ENCODE measurements at places on chromosomes 5 and 9.

DNA sequence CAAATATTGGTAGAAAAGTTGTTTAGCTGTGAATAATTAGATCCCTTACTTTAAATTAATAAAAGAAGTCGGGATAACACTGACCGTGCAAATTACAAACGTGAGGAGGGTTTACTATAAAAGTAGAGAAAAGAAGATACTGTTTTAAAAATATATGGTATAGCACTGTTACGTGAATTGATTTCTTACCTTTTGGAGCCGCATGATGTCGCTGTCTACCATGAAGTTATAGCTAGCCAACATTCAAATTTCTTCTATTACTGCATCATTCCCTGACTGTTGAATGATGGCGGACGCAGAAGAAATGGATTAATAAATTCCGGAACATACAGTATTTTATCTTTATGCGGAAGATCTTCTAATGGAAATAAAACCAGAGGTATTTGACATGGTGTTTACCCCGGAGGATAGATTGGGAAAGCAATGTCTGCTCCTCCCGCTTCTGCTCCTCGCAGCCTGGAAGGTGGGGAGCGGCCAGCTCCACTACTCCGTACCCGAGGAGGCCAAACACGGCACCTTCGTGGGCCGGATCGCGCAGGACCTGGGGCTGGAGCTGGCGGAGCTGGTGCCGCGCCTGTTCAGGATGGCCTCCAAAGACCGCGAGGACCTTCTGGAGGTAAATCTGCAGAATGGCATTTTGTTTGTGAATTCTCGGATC lies at the start of gene PCDHA6:
Gene PCDHA6 (plus strand): TSS at position 257 of the 658 bp plus-strand sequence. CDS start 132 bp downstream, at position 389.
- DNase-seq, result no peak

- no peak for DNase-seq
Observed at GRCh38 chr5:56303511-56303910, 70.4 kb upstream of the ANKRD55 start.

DNA sequence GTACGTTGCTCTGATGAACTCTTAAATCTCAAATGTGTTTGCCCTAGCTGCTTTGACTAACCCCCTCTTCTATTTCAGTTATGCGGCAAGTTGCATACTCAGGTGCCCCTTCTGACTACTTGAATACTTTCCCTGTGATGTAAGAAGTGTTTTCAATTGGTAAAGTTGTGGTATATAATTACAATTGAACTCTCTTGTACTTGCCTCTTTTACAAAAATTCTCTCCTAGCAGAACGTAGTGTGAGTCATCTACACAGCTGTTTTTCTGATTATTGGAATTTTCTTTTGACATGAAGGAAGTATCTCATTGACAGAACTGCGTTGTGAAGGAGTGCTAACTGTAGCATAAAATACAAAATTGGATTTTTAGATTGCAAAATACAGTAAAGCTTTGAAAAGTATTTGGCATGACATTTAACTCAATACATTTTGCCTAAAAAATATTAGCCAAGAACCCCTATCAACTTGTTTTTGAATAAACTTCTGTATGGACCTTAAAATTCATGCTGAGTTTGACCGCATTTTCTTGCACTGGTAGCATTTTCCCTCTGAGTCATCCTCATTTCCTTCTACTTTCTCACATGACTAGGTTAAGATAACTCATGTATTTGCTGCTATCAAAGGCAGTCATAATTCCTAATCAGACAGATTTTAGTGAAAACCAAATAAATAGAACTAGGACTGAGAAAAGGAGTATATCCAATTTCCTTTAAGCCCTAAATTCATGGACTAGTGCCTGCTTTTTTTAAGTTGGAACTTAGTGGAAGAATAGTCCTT lies 6.3 kb downstream of the CRHBP start:
- DNase-seq, result no peak

- DNase-seq, result no peak
Observed at GRCh38 chr5:660491-661030, 32.6 kb downstream of the TPPP start.

DNA sequence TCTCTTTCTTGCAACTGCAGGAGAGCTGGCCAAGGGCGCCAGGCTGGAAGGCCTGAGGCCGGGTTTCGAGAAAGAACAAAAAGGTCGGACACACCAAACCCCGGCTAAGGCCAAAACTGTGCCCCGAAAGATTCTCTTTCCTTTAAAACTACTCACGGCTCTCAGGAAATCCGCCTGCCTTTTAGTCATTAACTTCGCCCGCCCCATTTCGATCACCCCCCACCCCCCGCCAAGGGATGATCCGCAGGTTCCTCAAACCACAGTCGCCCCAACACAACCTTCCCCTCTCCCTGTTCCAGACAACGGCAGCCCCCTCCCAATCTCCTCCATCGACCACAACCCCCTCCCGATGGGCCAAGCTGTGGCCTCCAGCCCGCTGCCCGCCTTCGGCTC lies 536 bp downstream of the FEM1C start:
- peak; percentile 70 for DNase-seq

DNA sequence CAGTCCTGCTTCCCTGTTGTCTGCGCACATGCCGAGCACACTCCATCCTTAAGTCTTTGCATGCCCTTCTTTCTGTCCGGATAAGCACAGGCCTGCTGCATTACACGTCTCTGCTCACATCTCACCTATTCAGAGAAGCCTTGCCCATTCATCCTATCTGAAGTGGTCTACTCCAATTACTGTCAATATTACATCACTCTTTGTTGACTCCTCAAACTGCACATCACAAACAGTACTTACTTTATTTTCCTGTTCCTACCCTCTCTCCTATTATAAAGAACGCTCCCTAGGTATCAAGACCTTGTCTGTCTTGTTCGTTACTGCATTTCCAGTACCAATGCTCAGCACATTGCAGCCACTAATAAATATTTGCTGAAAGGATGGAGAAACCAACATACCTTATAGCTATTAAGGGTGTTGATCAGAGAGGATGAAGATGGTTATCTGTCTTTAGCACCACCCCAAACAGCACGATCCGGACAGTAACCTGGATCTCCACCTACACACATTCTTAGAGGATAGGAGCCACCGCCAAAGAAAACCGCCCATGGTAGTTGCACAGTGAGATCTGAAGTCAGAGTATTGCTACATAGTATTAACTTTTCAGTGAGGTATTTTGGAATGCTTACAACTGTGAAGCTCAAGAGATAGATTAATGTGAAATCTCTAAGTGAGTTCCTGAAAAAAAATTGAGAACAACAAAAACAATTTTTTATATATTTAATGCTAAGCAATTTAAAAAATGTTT lies 1.6 kb upstream of the PRRC1 start:
- DNase-seq, result no peak

GRCh38 chr9:70954126-70954525 lies 167.3 kb downstream of the TRPM3 start:
- no peak for DNase-seq

- DNase-seq, result no peak
Observed at GRCh38 chr9:20551236-20551635, 71.1 kb downstream of the MLLT3 start.

DNA sequence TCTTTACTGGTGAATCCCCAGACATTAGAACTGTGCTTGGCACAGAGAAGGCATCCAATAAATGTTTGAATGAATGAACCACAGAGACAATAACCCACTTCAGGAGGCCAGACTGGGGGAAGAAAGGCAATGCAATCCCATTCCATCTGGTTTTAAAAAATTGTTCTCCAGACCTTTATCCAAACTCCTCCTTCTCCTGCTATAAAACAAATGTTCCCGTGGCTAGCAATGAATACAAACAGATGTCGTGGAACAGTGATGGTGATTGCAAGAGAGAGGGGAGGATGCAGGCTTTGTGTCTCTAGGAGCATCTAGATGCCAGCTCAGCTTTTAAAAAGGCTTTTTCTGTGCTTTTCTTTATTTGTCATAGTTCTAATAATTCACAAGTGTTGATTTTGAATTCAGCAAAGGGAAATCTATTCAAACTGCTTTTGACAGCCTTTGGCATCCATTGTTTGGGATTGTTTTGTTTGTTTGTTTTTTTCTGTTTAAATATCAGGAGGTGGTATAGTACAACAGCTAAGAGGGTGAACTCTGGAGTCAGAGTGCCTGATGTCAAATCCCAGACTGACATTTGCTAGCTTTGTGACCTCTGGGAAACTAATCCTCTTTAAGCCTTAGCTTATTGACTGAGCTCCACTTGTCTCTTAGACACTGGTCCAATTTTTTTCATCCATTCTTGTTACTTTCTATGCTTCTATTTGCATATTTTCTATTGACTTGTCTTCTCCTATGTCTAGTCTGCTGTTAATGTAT lies 59.1 kb downstream of the TNFSF15 start:
- no peak for DNase-seq

DNA sequence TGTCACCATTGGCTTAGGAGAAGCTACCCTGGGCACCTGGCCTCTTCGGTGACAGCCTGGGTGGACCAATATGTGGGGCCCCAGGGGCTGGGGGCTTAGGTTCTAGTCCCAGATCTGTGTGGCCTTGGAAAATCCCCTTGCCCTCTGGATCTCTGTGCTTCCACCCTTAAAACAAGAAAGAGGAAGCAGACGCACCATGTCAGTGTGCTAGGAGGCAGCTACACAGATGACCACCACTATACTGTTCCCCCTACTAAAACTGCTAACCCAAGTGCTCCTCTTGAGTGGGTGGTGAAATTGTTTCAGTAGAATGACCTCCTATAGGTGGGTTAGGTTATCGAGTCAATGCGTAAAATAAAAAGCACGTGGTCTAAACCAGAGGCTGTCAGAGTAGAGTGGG lies 31.0 kb downstream of the AFAP1L1 start:
- DNase-seq, result no peak

GRCh38 chr5:126443374-126443851 lies 20.2 kb downstream of the GRAMD2B start:
- DNase-seq, result no peak

GRCh38 chr9:134455934-134456755 lies 129.9 kb downstream of the RXRA start:
- DNase-seq, result peak; percentile 60

GRCh38 chr5:38755181-38755580 lies 90.6 kb upstream of the OSMR start:
- no peak for DNase-seq

- DNase-seq, result no peak
Observed at GRCh38 chr9:33939924-33940874, 108.5 kb downstream of the UBAP2 start.

GRCh38 chr9:94889628-94890027 lies 163.1 kb downstream of the AOPEP start:
- DNase-seq, result no peak

All from stimulated activated naive CD4-positive, alpha-beta T cell (primary cell).